ENCODE measurements at places on chromosomes 7 and 10. TPM values are rescaled to one million over a fixed set of nuclear protein-coding genes. Genes with fewer than 3 reads are reported as not detected.

SLC13A1 gene
- polyA plus RNA-seq: 17.0 TPM

GBF1 gene
- 14.4 TPM for polyA plus RNA-seq

MGAM2 gene
- polyA plus RNA-seq: not detected

LRRC4 gene
- 3.2 TPM for polyA plus RNA-seq

ITPRID1 gene
- not detected for polyA plus RNA-seq

GJC3 gene
- 0.73 TPM for polyA plus RNA-seq

UCN3 gene
- polyA plus RNA-seq: 1.4 TPM

HOXA10 gene
- 17.9 TPM for polyA plus RNA-seq

MNX1 gene
- not detected for polyA plus RNA-seq
